Fibroblast of lung (primary cell): ENCODE measurements at places on chromosomes 5 and 9. TPM values are rescaled to one million over a fixed set of nuclear protein-coding genes. Genes with fewer than 3 reads are reported as not detected.

Gene PCDHB2
- 1.8 and 4.6 TPM in 2 replicates for total RNA-seq

Gene PCDHB7
- total RNA-seq, result 1.0 and 1.5 TPM in 2 replicates

Gene ACOT12
- total RNA-seq, result 0.26 and 2.0 TPM in 2 replicates

Gene SPRY4
- 4.5 and 4.9 TPM in 2 replicates for total RNA-seq

Gene TMEM252
- total RNA-seq, result not detected in 2 replicates

Gene ZNF883
- total RNA-seq, result 6.2 and 9.7 TPM in 2 replicates

Gene CD72
- 1.0 and 2.8 TPM in 2 replicates for total RNA-seq

Gene PCDHGA6
- total RNA-seq, result 3.1 and 4.8 TPM in 2 replicates

Gene TRAPPC13
- 23.9 and 34.8 TPM in 2 replicates for total RNA-seq

Gene MRRF
- 31.6 and 36.8 TPM in 2 replicates for total RNA-seq

Gene BTNL9
- total RNA-seq, result not detected in 2 replicates

DNA sequence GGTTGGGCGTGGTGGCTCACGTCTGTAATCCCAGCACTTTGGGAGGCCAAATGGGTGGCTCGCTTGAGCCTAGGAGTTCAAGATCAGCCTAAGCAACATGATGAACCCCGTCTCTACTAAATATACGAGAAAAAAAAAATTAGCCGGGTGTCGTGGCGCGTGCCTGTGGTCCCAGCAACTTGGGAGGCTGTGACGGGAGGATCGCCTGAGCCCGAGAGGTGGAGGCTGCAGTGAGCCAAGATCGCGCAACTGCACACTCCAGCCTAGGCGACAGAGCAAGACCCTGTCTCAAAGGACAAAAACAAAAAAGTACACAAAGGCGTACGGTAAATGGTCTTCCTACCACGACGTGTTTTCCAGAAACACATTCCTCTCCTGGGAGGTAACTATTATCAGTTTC is 538 bp upstream of the BDP1 start:
- H3K4me3 ChIP-seq, result peak overlapping the region; percentile 99
- peaks cover 5% of the 10 kb centered on the region for H3K27me3 ChIP-seq
- no peaks in the 10 kb centered on the region for H3K4me1 ChIP-seq
- peak overlapping the region; percentile 88 for H3K27ac ChIP-seq

GRCh38 chr9:113011911-113012381 is at the start of gene ZNF883:
Gene ZNF883 (minus strand): TSS chr9:113012192.
- H3K4me1 ChIP-seq, result no peaks in the 10 kb centered on the region
- H3K36me3 ChIP-seq, result no peaks in the 10 kb centered on the region
- peak within 1 kb of the TSS; percentile 43 for H3K4me3 ChIP-seq
- no peaks in the 10 kb centered on the region for H3K27me3 ChIP-seq
- peak; percentile 80 for DNase-seq

DNA sequence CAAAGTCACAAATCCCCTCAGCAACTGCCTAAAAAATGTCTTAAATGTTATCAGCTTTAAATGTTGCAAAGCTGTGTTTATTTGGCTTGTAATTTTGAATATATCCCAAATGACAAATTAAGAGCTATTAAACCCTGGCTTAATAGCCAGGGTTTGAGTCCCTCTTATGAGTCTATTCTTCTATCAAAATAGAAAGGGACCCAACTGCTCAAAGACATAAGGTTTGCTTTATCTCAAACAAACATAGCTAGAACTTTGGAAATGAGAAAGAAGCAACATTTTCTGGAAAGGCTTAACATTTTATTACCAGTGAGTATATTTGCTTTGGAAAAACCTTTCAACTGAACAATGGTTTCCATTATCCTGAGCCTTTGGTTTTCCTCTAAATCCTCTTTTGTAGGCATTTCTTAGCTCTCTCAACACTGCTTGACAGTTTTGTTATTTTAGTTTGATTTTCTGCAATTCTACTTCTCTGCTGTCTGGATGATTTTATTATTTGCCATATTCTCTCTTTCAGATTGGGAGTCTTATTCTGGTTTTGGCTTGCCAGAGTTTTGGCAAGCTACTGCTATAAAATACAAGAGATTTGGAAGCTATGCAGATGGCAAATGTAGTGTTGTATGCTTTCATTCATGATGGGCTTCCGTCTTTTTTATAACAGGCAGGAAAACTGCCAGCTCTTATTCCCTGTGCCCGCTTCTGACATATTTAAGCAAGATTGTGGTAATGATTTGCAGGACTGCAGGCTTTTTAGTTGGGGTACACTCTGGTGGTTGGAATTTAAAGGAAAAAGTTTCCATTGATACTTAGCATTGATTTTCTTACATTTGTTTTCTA is 734.9 kb downstream of the DTWD2 start:
- H3K36me3 ChIP-seq, result no peaks in the 10 kb centered on the region
- no peaks in the 10 kb centered on the region for H3K27me3 ChIP-seq
- no peaks in the 10 kb centered on the region for H3K4me1 ChIP-seq
- H3K27ac ChIP-seq, result no peak overlapping the region
- no peak overlapping the region for H3K4me3 ChIP-seq

GRCh38 chr9:90659650-90660364 is 17.2 kb upstream of the DIRAS2 start:
- H3K27me3 ChIP-seq, result no peaks in the 10 kb centered on the region
- peak; percentile 64 for DNase-seq
- no peak overlapping the region for H3K27ac ChIP-seq
- H3K36me3 ChIP-seq, result no peaks in the 10 kb centered on the region

GRCh38 chr5:123921193-123921592 is 409.2 kb downstream of the CSNK1G3 start:
- H3K4me1 ChIP-seq, result peaks cover 5% of the 10 kb centered on the region
- no peak overlapping the region for H3K4me3 ChIP-seq
- H3K36me3 ChIP-seq, result no peaks in the 10 kb centered on the region
- no peak for DNase-seq
- no peak overlapping the region for H3K27ac ChIP-seq

DNA sequence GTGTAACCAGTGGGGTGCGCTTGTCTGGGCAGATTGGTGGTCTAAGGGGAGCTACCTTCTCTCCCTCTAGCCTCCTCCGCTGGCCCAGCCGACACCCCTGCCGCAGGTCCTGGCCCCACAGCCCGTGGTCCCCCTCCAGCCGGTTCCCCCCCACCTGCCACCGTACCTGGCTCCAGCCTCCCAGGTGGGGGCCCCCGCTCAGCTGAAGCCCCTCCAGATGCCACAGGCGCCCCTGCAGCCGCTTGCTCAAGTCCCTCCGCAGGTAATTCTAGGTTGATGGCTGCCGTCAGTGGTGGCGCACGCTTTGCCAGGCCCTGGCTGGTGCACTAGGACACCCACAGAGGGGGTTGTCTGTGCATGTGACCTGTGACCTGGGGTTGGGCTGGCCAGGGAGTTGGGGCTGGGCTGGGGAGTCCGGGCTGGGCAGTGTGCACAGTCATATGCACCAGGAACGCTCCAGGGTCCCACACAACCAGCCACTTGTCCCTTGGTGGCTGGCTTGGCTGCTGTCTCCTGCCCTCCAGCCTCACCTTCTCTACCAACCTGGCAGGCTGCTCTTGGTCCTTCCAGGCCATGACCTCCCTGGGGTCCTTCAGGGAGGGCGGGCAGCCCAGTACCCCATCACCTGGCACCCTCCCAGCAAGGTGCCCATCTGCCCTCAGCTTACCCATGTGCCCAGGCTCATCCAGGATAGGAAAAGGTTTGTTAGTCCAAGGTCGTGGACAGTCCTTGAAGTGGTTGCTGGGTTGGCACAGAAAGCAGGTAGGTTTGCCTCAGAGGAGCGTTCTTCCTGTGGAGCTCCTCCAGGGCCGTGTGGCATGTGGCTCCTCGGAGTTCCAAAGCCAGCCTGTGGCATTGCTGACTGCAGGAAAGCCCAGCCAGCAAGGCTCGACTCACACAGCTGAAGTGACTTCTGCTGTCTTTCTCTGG is 73.2 kb downstream of the WNK2 start:
- no peaks in the 10 kb centered on the region for H3K4me1 ChIP-seq
- no peaks in the 10 kb centered on the region for H3K36me3 ChIP-seq
- no peak for DNase-seq
- H3K27me3 ChIP-seq, result no peaks in the 10 kb centered on the region
- no peak overlapping the region for H3K4me3 ChIP-seq

DNA sequence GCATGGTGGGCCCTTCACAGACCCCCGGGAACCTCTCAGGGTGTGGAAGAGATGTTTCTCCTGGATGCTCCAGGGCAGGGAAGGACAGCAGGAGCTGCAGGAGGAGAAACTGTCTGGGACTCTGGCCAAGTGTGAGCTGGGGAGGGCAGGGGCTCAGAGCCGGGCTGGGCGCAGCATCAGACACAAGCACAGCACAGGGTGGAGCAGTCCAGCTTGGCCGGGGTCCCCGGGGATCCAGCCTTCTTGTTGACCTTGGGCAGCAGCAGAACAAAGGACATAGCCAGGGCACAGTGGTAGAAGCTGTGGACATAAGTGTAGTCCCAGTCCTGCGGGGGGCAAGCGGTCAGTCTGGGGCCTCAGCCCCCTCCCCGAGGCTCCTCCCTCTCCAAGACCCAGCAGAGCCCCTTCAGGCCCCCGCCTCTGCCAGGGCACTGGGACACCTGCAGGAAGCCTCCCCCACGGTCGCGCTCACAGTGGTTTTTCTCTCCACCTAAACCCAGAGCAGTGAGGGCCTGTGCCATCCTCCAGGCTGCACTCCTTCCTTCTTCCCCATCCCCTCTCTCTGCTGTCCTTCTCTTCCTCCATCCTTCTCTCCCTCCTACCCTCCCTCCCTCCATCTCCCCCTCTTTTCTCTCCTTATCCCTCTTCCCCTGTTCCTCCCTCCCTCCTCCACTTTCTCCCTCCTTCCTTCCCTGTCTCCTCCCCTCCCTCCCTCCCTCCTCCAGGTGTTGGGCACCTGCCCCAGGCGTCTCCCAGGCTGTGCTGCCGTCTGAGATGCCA is 10.1 kb downstream of the MYMK start:
- no peaks in the 10 kb centered on the region for H3K36me3 ChIP-seq
- no peak for DNase-seq
- no peak overlapping the region for H3K27ac ChIP-seq
- H3K4me3 ChIP-seq, result no peak overlapping the region

DNA sequence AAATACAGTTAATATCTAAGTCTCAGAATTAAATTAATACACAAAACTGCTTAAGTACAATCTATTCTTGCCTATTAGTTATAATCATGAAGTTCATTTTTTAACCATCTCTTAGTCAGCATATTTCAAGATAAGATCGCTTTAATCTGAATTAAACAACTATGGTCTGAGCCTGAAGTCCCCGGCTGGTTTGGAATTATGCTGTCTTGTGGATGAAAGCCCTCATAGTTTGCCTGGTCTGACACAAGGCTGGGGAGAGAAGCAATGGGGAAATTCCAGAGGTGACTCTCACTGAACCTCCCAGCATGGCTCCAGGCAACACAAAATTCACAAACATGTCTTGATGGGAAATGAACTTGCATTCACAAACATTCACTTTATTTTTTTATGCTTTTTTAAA is 28.0 kb upstream of the GRAMD2B start:
- no peak overlapping the region for H3K4me3 ChIP-seq
- no peak overlapping the region for H3K27ac ChIP-seq
- no peaks in the 10 kb centered on the region for H3K4me1 ChIP-seq
- no peak for DNase-seq

- DNase-seq, result peak; percentile 33
- no peaks in the 10 kb centered on the region for H3K27me3 ChIP-seq
- no peak overlapping the region for H3K27ac ChIP-seq
- peaks cover 4% of the 10 kb centered on the region for H3K4me1 ChIP-seq
- no peak overlapping the region for H3K4me3 ChIP-seq
These were observed 317.3 kb upstream of the PRR16 start for GRCh38 chr5:120146787-120147186.
